Left renal pelvis (tissue), 4 donors: ENCODE measurements at places on chromosomes 13 and 19.

DNA sequence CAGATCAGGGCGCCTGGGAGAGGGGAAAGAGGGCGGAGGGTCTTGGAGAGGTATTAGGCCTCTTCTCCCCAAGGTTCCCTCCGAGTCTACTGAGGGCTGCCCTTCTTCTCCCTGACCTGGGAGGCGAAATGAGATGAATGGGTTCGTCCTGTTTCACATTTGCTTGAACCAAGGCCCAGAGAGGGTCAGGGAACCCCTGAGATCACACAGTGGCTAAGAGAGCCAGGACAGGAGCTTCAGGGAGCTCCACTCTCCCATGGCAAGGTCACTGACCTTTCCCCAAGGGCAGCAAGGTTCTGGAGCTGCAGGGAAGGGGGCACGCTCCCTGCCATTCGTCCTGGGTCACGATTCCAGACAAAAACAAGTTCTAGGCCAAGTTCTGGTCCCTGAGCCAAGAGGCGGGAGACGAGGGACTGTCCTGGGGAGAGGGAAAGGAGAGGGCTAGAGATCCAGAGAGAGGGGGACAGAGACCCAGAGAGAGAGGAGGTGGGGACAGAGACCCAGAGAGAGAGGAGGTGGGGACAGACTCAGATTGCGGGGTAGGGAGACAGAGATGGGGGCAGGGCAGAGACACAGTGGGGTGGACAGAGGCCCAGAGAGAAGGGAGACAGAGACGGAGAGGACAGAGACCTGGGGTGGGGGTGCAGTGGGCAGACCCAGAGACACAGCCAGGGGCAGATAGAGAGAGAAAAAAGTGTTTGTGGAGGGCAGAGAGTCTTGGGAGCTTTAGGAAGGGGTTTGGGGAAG, 541 bp downstream of the ASPDH start:
- no peak for DNase-seq

DNA sequence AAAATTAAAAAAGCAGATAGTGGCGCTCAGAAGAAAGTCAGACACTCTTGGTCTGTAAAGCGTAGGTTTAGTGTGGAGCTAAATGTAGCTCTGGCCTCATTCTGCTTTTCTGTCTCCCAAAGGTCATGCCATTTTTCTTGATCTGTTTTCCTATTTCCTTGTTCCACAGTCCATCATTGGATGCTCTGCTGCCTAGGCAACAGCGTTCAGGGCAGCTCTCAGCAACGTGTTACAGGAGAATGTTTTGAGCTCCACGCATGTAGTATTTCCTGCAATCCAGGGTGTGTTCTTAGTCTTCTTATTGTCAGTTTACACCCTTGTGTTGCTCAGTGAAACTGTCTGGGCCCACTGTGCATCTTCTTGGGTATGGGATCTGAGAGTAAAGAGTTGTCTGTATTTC, 46.0 kb upstream of the PCDH8 start:
- no peak for DNase-seq

DNA sequence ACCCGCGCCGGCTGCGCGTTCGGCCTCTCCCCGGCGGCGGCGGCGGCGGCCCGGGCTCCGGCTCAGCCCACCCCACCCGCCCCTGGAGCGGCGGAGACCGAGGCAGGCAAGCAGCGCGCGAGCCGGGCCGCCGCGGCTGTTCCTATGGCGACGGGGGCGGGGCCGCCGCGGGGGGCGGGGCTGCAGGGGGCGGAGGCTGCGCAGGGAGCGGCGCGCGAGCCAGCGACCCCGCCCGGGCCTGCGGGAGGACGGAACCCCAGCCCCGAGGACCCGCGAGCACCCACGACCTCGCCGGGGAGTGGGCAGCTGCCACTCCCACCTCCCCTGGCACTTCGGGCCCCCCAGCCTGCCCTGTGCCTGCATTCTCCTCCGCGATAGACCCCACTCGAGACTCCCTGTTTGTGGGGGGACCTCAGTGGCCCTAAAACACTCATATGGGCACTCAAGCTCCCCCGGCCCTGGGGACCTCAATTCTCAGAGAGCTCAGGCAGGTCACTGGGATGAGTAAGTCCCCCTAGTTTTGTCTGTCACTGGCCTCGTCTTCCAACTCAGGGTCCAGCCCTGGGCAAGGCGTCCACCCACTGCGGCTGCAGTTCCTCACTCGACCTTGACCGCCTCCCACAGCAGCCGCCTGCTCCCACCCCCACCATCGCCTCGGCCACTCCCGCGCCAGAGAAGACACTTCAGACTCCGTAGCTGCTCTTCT, at the start of gene CTXN1:
CTXN1 (minus strand) TSS at position 115 of the 706 bp plus-strand sequence. CDS start 597 bp downstream, outside the sequence.
- DNase-seq: no peak

DNA sequence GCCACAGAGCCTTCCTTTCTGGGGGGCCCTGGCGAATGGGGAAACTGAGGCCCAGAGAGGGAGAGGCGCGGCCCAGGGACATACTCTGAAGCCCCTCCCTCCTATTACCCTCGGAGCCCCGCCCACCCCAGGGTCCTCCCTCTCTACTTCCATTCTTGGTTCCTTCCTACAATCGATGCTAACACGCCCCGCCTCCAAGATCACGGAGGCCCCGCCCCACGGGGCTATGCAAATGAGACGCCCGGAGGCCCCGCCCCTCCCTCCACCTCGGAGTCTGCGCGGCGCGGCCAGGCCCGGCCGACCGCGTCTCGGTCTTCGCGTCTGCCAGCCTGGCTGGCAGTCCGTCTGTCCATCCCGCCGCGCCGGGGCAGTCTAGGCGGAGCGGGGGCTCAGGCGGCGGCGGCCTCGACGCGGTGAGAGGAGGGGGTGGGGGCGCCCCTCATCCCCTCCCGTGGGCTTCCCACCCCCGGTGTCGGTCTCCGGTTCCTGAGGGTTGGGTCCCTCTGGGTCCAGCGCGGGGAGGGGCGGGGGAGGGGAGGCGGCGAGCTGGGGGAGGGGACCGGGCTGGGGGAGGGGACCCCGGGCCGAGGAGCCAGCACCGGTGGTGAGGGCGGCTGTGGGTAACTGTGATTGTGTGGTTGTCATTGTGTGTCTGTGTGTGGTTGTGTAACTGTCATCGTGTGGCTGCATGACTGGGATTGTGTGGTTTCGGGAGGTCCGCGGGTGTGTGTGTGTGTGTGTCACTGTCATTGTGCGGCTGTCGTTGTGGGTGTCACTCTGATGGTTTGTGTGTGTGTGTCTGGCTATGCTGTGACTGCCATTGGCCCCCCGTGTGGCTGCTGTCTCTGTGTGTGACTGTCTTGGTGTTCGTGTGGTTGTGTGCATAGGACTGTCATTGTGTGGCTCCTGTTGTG, at the start of gene PLPPR2:
PLPPR2 (plus strand) TSS at position 273 of the 914 bp plus-strand sequence. CDS start 2,242 bp downstream, outside the sequence.
- DNase-seq: no peak

DNA sequence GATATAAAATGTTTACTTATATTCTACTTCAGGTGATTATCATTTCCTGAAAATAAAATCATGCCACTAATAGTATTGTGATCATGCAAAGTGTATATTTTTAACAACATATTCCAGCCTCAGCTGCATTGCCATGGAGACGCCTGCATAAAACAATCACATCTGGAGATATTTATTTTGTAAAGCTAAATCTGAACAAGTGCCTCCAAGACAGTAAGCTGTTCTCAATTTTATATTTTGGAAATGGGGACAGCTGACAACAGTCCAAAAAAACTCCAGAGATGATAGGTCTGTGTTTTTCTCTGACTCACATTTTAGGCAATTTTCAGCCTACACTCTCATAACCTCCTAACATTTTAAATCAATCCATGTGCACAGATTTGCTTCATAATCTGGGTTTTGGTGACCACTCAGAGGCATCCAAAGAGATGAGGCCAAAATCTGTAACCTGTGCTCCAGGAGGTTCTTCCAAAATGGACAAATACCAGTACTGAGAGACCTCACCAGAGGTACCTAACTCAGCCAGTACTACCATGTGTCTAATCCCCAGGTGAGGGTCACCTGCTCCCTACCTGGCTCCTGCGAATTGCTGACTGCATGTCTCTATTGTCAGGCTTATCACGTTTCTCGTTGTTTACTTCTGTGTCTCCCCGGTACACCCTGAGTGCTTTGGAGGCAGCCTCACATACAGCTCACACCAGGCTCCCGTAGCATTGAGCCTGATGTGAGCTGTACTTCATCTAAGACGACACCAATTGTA, 62.7 kb downstream of the COL4A1 start:
- no peak for DNase-seq

- DNase-seq: no peak
Observed at GRCh38 chr13:27374650-27375049, 49.8 kb upstream of the GTF3A start.

- no peak for DNase-seq
Observed at GRCh38 chr13:51091839-51092238, 19.2 kb downstream of the C13orf42 start.

DNA sequence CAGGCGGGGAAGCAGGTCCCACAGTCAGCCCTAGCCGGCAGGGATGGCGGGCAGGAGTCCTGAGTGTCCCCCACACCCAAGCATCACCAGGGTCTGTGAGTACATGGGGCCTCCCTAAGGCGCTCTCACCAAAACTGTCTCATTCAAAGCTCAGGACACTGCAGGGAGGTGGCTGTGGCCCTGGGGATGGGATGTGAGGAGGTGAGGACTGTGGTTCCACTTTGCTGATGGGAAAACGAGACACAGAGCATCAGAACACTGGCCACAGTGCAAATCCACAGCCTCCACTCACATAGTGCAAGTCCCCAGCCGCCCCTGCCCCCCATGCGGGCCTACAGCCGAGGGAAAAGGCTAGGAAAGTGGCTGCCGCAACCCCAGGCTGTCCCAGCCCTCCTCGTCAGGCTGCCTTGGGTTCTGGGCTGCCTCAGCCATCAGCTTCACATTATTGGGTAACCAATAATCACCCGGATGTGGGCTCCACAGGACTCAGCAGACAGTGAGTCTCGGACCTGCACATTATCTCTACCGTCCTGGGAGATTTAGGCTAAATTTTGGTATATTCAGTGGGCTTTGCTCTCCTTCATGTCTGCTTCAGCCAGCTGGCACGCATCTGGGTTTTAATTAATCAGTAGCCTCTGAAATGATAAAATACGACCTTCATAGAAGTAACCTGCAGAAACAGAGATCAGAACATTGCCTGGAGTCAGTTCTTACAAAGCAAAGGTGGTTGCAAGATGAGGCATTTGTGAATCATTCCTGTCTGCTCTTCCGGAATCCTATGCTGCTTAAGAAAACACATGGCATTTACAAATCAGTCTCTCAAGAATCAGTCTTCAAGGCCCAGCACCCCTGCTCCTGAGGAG, 77.0 kb downstream of the SOX1 start:
- no peak for DNase-seq

DNA sequence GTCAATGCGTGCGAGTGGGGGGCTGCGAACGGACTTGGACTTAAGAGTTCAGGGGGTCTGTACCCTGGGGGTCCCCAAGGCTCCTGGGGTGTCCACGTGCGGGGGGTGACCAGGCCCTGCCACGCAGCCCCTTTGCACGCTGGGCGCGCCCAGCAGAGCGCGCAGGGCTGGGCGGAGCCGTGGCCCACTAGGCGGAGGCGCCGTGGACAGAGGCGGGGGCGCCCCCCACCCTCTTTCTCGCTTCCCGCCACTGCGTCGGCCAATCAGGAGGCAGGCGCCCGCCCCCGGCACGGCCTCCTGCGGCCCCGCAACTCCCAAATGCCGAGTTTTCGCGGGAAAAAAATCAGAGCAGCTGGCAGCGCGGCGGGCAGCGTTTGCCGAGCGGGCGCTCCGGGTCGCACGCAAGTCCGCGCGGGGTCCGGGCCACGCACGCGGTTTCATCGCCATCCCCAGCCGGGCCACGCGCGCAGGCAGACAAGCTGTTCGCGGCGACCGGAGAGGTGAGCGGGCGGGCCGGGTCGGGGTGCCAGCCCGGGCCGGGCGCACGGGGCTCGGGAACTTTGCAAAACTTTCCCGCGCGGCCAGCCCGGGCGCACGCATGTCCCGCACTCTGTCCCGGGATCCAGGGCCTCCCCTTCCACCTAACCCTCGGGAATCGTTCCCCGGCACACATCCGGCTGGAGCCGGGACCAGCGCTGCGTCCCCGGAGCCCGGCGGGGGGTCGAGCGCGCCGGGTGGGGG, at the start of gene UHRF1:
UHRF1 (plus strand) TSS at position 346 of the 741 bp plus-strand sequence. CDS start 1,385 bp downstream, outside the sequence.
- no peak for DNase-seq

GRCh38 chr13:112709825-112710783, 20.3 kb downstream of the ATP11A start:
- DNase-seq: no peak

DNA sequence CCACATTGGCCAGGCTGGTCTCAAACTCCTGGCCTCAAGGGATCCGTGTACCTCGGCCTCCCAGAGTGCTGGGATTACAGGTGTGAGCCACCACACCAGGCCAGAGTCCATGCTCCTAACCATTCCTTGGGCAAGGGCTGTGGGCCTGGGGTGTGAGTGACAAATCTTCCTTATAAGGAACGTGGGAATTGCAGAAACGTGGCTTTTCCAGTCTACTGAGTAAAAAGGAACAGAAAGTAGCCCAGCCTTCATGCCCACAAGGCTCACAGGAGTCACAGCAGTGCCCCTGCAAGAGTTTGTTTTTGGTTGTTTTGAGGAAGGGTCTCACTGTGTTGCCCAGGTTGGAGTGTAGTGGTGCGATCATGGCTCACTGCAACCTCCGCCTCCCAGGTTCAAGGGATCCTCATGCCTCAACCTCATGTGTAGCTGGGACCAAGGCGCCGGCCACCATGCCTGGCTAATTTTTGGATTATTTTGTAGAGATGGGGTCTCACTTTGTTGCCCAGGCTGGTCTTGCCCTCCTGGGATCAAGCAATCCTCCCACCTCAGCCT, 5.1 kb downstream of the MYPOP start:
- no peak for DNase-seq

DNA sequence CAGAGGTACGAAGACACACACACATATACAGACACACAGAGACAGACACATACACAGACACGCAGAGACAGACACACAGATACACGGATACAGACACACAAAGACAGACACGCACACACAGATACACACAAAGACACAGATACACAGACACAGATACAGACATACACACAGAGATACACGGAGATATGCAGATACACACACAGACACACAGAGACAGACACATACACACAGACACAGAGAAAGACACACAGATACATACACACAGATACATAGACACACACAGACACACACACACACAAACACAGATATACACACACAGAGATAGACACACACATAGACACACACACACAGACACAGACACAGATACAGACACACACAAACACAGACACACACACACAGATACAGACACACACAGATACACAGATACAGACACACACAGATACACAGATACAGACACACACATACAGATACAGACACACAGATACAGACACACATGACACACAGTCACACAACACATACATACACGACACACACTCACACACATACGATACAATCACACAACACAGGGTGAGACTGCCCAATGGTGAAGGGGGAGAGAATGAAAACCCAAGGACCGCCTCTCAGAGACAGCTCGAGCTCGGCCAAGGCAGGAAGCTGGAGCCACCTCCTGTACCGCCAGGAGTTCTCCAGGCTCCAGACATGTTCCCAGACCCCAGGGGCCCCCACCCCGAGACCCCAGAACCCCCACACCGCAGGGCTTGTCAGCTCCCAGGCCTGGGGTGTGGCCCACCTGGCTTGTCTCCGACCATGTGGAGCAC, 8.8 kb upstream of the CCER2 start:
- no peak for DNase-seq

DNA sequence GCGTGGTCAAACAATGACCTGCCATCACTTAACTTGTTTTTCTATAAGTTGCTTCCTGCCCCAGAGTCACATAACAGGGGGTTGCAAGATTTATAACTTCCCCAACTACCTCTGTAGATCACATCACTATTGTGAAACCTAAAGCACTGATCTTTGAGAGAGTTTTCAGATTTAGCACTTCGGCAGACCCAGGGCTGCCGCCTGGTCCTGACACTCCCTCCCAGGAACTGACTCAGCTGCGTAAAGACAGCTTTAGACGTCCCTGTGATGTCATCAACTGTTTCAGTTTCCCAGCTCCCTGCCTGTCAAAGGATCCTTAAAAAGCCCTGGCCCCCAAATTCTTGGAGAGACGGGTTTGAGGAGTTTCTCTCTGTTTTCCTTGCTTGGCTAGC, 33.3 kb downstream of the IGFL2 start:
- no peak for DNase-seq
